Body of pancreas (tissue), 4 donors: ENCODE measurements at places on chromosomes 4 and X. TPM values are rescaled to one million over a fixed set of nuclear protein-coding genes. Genes with fewer than 3 reads are reported as not detected.
A peak's percentile ranks its signal among the peaks of the same experiment; 100 is the strongest.

The PCDH10 gene
- 0.26 TPM for total RNA-seq

DNA sequence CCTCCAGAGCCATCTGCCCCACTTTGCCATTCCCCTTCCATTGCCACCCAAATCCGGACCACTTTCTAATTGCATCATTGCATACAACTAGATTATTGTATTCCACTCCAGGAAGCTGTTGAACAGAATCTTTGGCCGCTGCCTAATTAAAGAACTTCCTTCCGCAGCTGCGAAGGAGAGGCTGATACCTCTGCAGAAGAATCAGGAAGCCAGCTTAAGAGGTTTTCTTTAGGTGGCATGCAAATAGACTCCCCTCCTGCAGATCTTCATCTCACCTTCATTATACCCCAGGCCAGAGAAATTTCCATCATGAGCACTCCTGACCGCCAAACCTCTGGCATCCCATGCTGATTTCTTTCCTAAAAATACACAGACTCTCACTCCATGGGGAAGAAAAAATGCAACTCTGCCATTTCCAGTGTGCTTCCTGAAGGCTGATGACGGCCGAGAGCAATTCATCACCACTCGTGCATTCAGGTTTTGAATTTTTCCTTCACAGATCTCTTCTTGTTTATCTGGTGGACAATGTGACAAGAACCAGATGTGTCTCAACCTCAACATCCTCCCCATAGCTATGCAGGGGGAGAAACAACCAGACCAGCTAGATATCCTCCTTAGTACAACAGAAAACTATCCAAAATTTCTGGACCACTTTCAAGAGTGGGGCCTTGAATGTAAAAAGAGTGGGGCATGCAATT, 31.2 kb downstream of the LGI2 start:
- no peaks in the 10 kb centered on the region for H3K4me1 ChIP-seq
- no peak overlapping the region for H3K27ac ChIP-seq
- DNase-seq, result no peak
- H3K36me3 ChIP-seq, result no peaks in the 10 kb centered on the region
- H3K4me3 ChIP-seq, result no peak overlapping the region
- no peaks in the 10 kb centered on the region for H3K27me3 ChIP-seq

DNA sequence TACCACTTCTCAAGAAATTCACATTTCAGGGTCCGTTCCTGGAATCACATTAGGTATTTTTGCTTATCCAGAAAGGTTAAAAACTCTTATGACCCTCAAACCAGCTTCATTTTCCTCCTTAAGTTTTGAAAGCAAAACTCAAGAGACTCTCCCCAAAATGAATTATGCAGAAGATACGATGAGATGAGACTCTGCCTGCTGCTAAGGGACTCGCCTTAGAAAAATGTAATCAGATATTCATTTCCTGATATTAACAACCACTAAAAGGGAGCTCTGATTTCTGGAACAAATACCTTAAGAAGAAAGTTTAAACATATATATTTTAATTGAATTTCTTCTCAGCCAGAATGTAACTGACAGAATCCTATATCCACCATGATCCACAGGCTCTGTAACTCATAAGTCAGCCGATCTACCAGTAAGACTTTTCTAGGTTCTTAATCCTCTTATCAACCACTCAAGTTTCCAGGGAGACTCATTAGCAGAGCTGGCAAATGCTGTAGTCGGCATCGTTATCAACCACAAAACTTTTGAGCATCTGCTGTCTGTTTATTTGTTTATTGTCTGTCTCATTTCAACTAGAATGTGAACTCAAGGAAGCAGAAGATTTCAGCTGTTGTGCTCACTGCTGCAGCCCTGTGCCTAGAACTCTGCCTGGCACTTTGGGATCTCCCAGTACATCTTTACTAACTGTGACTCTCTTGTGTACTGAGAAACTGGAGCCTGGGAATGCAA, 112.5 kb downstream of the LDB2 start:
- no peaks in the 10 kb centered on the region for H3K4me1 ChIP-seq
- H3K27ac ChIP-seq, result no peak overlapping the region
- H3K27me3 ChIP-seq, result no peaks in the 10 kb centered on the region
- DNase-seq, result no peak
- no peaks in the 10 kb centered on the region for H3K36me3 ChIP-seq

- H3K4me3 ChIP-seq, result no peak overlapping the region
- H3K27me3 ChIP-seq, result no peaks in the 10 kb centered on the region
- no peak for DNase-seq
- peak overlapping the region; percentile 39 for H3K27ac ChIP-seq
- H3K4me1 ChIP-seq, result peaks cover 56% of the 10 kb centered on the region
Observed at GRCh38 chr4:38084877-38085711, 124.9 kb downstream of the PTTG2 start.
